ENCODE measurements at places on chromosomes 12 and 14. TPM values are rescaled to one million over a fixed set of nuclear protein-coding genes. Genes with fewer than 3 reads are reported as not detected.

GRCh38 chr12:402029-402389 lies 565 bp downstream of the CCDC77 start:
- no peaks in the 10 kb centered on the region for H3K4me1 ChIP-seq
- no peak overlapping the region for H3K27ac ChIP-seq
- H3K36me3 ChIP-seq, result no peaks in the 10 kb centered on the region
- no peak for DNase-seq
- peak overlapping the region; percentile 57 for H3K4me3 ChIP-seq

ACADS gene
- 11.3 TPM for total RNA-seq

DNA sequence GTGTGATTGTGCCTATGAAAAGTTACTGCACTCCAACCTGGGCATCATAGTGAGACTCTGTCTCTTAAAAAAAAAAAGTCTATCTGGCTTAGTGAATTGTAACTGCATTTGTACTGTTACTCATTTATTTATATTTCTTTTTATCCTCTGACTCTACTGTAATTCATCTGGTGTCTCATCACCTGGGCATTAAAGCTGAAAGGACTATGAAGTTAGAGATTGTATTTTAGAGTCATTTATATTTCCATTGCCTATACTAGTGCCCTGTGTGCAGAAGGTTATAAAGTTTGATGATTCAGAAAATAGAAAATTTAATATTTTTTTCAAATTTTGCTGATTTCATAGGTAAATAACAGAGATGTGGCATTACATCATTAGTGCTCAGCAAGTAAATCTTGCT lies 30.2 kb downstream of the BICDL1 start:
- H3K4me1 ChIP-seq, result no peaks in the 10 kb centered on the region
- no peaks in the 10 kb centered on the region for H3K36me3 ChIP-seq
- H3K4me3 ChIP-seq, result no peak overlapping the region
- no peaks in the 10 kb centered on the region for H3K27me3 ChIP-seq
- no peak overlapping the region for H3K27ac ChIP-seq
- no peak for DNase-seq

AKAP3 gene
- total RNA-seq, result 0.68 TPM

- H3K27ac ChIP-seq, result no peak overlapping the region
- no peaks in the 10 kb centered on the region for H3K27me3 ChIP-seq
- no peaks in the 10 kb centered on the region for H3K36me3 ChIP-seq
- DNase-seq, result no peak
- no peaks in the 10 kb centered on the region for H3K4me1 ChIP-seq
These were observed 144.0 kb upstream of the FBXO33 start for GRCh38 chr14:39576258-39576657.

GRCh38 chr14:68325267-68325807 lies 467.5 kb downstream of the ZFP36L1 start:
- no peaks in the 10 kb centered on the region for H3K36me3 ChIP-seq
- no peaks in the 10 kb centered on the region for H3K27me3 ChIP-seq
- no peak overlapping the region for H3K4me3 ChIP-seq
- H3K4me1 ChIP-seq, result no peaks in the 10 kb centered on the region
